ENCODE measurements at places on chromosomes 7 and 10. TPM values are rescaled to one million over a fixed set of nuclear protein-coding genes. Genes with fewer than 3 reads are reported as not detected.

DRGX gene
- 67.8 TPM for polyA plus RNA-seq

THSD7A gene
- polyA plus RNA-seq: 15.7 TPM

PDZD7 gene
- polyA plus RNA-seq: 10.9 TPM

TFPI2 gene
- polyA plus RNA-seq: 6.2 TPM

SEC31B gene
- polyA plus RNA-seq: 38.4 TPM

PNLIPRP3 gene
- polyA plus RNA-seq: not detected

VENTX gene
- 0.24 TPM for polyA plus RNA-seq

CPA2 gene
- polyA plus RNA-seq: 0.35 TPM

PNLIP gene
- 0.57 TPM for polyA plus RNA-seq

NKX1-2 gene
- polyA plus RNA-seq: 2.0 TPM

CYP3A4 gene
- 0.27 TPM for polyA plus RNA-seq

PLXNA4 gene
- 25.1 TPM for polyA plus RNA-seq

OR2A42 gene
- polyA plus RNA-seq: 0.11 TPM

NKX2-3 gene
- polyA plus RNA-seq: not detected
